Tongue (tissue), 3 donors: ENCODE measurements at places on chromosomes 4 and X.

GRCh38 chr4:1996866-1997611 lies 11.7 kb downstream of the NELFA start:
- DNase-seq: no peak

DNA sequence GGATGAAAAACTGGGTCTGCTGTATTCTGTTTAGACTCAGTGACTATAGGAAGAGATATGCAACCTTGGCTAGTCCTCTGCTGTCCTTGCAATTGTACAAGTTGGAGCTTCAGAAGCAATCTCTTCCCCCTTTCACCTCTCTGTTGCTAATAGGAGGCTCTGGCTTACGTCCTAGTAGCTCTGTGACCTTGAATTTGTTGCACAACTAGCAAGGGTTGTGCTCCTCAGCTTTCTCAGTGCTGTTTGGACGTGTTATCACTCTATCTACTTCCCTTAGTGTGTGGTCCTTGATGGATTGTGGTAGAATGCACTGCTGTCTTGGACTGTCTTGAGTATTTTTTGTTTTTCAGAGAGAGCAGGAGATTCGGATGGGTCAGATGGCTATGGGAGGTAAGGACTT lies 3.4 kb upstream of the ITGB1BP2 start:
- no peak for DNase-seq

- DNase-seq: no peak
Measured at GRCh38 chr4:68874507-68874906, 58.7 kb downstream of the UGT2B10 start.

- DNase-seq: no peak
Measured at GRCh38 chr4:86376850-86377249, 17.0 kb upstream of the MAPK10 start.

DNA sequence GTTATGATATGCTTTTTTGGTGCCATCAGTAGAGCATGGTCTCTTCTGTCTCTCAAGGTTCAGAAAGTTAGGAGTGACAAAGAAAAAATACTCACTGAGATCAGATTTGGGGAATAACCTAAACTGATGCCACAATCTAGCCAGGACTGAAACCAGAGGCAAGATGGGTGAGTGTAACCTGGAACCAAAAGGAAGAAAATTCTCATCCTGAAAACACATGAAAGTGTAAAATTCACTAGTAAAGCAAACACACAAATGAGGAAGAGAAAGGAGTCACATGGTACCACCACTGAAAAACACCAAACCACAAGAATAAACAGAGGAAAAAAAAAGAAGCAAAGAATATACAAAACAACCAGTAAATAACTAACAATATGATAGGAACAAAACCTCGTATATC lies 96.4 kb downstream of the ANXA10 start:
- no peak for DNase-seq

DNA sequence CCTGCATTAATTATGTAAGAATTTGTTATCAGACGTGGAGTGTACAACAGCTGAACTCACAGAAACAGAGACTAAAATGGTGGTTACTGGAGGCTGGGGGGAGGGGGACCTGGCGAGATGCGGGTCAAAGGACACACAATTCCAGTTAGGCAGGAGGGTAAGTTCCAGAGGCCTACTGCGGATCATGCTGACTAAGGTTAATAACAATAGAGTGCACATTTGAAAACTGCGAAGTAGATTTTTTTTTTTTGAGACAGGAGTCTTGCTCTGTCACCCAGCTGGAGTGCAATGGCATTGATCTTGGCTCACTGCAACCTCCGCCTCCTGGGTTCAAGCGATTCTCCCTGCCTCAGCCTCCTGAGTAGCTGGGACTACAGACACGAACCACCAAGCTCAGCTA lies 7.6 kb downstream of the AGA start:
- no peak for DNase-seq

DNA sequence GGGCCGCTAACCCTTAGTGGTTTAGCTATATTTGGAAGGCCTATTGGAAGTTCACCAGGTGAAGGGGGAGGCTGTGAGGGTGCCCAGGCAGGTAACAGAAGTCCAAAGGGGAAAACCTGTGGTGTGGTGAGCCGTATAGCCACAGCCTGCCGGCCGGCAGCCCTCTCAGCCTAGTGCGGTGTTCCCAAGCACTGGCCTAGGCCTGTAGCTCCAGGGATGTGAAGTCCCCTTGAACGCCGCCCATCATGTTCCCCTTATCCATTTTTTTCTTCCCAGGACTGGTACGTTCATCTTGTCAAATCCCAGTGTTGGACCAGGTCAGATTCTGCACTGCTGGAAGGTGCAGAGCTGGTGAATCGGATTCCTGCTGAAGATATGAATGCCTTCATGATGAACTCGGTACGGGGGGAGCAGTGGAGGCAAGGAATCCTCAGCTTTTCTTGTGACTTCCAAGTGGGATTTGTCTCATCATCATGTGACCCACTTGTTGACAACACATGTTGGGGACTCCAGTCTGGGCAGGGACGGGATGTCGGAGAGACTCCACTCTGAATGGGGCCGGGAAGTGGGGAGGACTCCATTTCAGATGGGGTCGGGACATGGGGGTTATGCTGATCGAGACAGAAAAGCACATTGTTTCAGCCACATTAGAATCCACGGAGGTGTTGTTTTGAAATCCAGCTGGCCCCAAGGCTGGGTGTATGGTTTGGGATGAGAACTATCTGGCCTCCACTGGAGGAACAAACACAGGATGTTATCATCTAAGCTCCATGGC lies 39.2 kb upstream of the MSANTD1 start:
- no peak for DNase-seq

GRCh38 chr4:17521595-17521994 lies 6.6 kb downstream of the CLRN2 start:
- no peak for DNase-seq

DNA sequence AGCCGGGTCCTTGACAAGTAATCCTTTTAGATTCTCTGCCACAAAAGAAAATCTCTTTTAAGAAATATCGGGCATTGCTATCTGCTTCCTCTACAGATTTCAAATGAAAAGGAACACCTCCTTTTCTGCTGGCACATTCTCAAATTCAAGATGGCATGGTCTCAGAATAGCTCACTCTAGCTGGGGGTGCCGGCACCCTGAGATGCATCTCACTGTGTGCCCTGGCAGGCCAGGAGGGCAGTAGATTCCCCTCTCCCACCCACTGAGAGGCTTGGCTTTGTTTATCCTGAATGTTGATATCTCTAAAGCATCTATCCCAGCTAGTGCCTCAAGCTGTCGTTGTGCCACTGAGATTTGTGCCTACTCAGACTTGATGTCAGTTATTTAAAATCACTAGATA lies 319.5 kb downstream of the ARHGAP10 start:
- no peak for DNase-seq

DNA sequence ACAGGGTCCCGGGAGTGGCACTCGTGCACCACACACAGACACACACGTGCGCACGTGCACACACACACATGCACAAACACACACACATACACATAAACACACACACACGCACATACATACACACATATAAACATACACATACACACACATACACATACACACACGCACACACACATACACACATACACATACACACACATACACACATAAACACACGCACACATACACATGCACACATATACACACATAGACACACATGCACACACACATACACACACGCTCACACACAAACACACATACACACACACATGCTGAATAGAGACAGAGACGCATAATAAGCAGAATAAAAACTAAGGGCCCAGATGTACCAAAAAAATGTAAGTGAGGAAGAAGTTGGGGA lies 332.2 kb upstream of the CXorf51B start:
- DNase-seq: no peak

DNA sequence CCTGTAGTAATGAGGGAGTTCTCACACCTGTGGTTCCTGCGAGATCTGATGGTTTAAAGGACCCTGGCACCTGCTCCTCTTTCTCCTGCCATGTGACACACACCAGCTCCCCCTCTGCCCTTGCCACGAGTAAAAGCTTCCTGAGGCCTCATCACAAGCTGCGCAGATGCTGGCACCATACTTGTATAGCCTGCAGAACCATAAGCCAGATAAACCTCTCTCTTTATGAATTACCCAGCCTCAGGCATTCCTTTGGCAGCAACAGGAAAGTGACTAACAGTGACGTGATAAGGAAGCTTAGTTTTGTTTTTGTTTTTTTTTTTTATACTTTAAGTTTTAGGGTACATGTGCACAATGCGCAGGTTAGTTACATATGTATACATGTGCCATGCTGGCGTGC lies 130.9 kb downstream of the AFAP1 start:
- DNase-seq: no peak

GRCh38 chrX:139052461-139052860 lies 340.9 kb upstream of the FGF13 start:
- DNase-seq: no peak

DNA sequence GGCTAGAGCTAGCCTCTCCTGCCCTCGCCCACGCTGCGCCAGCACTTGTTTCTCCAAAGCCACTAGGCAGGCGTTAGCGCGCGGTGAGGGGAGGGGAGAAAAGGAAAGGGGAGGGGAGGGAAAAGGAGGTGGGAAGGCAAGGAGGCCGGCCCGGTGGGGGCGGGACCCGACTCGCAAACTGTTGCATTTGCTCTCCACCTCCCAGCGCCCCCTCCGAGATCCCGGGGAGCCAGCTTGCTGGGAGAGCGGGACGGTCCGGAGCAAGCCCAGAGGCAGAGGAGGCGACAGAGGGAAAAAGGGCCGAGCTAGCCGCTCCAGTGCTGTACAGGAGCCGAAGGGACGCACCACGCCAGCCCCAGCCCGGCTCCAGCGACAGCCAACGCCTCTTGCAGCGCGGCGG lies at the start of gene AR:
TSS of gene AR (plus strand) at position 204 of the 400 bp plus-strand sequence. CDS start 1,126 bp downstream, outside the sequence.
- peak; percentile 80 for DNase-seq

DNA sequence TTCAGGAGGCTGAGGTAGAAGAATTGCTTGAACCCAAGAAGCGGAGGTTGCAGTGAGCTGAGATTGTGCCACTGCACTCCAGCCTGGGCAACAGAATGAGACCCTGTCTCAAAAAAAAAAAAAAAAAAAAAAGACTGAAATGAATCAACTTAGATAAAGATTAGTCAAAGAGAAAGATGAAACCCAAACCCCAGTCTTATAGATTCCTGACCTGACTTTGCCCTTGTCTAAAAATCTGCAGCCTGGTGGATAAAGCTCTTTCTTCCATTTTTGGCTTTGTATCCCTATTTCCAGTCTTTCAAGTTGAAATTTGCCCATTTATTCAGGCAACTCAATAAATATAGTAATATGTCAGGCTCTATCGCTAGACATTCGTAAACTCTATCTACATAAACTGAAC lies 39.3 kb upstream of the SPINK2 start:
- DNase-seq: no peak

DNA sequence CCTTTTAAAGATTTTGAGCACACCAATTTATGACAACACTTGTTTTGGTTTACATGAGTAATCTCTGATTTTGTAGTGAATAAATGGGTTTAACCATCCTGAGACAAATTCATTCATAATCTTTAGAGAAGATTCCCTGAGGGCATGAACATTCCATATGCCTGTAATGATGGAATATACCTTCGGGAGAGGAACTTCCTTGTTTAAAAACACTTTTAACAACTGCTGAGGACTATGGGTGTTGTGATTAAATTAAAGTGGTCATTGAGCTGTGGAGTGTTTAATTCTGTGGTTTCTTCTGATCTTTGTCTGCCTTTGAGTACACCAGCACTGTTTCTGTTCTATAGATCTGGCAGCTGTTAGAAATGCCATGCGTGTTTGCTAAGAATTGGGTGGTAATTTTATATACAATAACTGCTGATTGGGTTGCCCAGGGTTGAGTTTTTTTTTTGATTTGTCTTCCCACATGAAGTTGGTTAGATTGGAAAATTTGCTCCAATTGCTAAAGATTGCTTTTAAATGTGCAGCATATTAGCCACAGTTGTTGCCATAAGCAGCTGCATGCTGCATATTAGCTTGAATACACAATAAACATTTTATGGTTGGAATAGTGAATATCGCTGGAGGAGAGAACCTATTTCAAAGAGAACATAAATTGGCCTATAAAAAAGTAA lies 86.8 kb downstream of the DCLK2 start:
- DNase-seq: no peak

DNA sequence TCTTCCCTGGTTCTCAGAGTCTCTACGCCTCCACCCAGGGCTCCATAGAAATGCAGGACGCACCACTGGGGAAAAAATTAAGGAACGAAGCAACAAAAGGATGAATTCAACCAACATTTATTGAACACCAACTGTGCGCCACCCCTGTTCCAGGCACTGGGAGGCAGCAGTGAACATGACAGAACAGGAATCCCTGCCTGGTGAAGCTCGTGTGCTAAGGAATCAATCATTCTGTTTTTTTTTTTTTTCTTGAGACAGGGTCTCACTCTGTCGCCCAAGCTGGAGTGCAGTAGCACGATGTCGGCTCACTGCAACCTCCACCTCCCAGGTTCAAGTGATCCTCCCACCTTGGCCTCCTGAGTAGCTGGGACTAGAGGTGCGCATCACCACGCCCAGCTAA lies 1.9 kb upstream of the FTSJ1 start:
- DNase-seq: no peak

DNA sequence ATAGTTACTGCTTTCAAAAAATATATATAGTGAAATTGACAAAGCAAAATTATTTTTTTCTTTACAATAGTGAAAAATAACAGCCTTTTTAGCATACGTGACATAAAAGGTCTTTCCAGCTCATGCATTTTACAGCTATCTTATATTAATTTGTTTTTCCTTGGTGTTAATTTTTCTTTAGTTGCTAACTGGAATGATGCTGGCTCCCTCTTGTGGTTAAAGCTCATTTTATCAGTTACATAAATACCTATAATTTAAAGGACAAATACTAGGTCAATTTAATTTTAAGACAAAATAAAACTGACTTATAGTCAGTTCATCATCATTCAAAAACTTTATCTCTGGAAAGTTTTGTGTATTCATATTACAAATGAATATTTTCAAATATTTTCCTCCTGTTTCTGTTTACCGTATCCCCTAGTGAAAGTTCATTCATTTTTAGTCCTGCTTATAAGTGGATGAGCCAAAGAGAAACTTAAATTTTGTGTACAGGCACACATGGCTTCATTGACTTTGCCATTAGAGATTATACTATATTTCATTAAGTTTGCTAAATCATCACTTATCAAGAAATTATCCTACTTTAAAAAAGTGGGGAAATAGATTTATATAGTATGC lies 9.9 kb upstream of the ANAPC4 start:
- DNase-seq: peak; percentile 70

DNA sequence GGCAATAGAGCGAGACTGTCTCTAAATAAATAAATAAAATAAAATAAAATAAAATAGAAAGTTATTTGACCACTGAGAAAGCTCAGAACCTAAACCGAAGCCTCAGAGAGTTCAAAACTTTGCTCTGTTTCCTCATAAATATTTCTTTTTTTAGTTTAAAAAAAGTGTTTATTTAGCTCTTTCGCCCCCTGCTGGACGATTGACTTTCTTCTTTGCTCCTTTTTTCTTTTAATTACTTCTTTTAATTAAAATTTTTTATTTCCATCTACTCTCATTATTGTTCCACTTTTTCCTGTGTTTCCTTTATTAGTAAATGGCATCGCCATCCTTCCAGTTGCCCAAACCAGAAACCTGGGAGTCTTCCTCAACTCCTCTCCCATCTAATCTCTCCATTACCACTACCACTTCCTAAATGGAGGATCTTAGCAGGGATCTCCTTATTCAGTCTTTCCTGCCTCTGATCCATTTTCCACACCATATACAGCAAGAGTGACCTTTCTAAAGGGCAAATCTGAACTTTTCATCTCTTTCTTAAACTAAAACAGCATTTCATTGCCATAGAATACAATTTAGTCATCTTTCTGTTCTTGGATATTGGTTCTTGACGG lies 728 bp upstream of the IL13RA2 start:
- DNase-seq: no peak
